ENCODE measurements at places on chromosomes 16 and 17.

GRCh38 chr17:44977065-44977464, 9.0 kb upstream of the C1QL1 start:
- no peak for DNase-seq

DNA sequence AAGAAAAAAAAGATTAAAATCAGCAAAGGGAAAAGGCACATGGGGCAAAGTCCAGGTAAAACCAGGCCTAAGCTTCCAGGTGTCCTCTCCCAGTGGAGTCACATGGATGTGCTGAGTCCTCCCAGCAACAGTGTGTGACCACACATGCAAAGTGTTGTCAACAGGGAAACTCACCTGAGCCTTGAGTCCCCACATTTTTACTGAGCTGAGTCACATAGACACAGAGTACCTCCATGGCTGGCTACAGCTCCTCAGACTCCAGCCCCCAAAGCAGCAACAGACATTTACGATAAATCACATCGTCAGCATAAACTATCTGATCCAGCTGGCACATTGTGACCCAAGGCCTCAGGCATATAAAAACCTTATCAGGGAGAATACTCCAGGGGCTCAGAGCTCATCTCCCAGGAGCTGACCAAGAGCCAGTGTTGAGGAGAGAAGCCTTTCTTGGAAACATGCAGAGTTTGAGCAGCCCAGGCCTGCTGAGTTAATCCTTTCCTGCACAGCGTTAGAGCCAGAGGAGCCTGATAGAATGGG, 20.5 kb downstream of the ERCC4 start:
- DNase-seq = no peak

DNA sequence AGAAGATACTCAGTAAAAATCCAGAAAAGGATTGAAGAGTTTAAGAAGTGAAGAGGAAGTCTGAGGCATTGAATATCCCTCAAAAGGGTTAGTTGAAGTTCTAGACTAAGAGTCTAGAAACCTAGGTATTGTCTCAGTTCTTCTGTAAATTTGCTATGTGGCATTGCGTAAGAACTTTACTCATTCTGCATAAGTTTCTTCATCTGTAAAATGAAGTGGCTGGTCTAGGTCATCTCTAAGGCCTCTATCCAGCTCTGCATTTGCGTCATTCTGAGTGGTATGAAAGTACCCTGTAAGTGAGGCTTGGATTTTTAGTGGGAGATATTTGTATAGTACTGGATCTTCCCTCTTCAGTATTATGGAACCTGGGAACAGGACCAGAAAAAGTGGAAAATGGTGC, 130.2 kb downstream of the MYO1D start:
- DNase-seq = no peak

DNA sequence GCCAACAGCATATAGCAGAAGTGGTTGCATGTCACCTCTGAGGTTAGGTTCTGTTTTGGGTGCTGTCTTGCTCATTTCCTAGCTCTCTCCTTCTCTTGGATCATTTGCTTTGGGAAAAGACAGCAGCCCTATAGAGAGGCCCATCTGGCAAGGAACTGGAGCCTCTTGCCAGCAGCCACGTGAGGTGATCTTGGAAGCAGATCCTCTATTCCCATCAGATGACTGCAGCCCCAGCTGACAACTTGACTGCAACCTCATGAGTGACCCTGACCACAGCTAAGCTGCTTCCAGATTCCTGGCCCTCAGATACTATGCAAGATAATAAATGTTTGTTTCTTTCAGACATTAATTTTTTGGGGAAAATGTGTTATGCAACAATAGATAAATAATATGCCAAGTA, 213.3 kb upstream of the HS3ST4 start:
- no peak for DNase-seq

- DNase-seq = peak; percentile 96
These were observed 9.5 kb upstream of the TMEM101 start for GRCh38 chr17:44024271-44024663.

- no peak for DNase-seq
These were observed 16.5 kb downstream of the YPEL2 start for GRCh38 chr17:59347975-59348391.

DNA sequence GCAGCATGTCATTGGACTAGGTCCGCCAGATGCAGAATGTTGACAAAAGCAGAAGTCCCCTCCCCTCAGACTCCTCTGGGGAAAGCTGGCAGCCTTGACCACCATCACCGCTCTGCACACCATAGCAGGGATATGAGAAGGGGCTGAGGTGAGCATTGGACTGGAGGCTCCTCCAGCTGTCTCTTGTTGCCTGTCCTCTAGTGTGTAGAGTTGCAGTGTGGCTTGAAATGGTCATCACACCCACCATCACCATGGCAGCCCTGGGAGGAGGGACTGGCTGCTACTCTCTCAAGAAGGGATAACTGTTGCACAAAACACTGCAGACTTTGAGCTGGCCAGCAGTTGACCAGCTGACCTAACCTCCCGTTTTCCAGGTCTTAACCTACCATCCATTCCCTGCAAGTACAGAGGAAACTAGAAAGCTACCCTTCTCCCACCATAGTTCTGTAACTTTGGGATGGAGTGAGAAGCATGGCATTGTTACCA, 38.3 kb downstream of the HLF start:
- DNase-seq = no peak

DNA sequence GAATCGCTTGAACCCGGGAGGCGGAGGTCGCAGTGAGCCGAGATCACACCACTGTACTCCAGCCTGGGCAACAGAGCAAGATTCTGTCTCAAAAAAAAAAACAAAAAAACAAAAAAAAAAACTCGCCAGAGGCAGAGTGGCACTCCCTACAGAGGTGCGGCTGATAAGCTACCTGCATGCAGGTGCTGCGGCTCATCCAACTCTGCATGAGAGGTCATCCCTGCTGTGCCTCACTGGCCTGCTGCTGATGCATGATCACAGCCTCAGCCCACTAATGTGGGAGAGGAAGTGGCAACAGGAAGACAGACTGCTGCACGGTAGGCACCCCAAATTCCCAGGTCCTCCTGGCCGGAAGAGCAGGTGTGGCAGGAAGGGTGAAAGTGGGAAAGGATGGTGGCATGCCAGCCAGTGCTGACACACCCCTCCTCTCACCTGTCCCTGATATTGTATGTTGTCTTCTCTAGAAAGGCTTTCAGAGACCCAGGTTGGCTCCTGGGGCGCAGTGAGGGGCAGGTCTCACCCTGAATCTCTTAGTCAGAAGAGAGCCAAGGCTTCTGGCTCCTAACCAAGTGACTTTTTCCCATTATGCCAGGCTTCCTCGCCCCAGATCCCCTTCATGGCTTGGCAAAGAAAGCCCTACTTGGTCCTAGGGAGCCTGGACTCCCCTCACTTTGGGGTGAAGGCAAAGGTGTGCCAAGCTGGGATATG, 11.8 kb downstream of the NXPH3 start:
- no peak for DNase-seq

- DNase-seq = no peak
These were observed 33.4 kb upstream of the TMEM92 start for GRCh38 chr17:50240851-50241250.

DNA sequence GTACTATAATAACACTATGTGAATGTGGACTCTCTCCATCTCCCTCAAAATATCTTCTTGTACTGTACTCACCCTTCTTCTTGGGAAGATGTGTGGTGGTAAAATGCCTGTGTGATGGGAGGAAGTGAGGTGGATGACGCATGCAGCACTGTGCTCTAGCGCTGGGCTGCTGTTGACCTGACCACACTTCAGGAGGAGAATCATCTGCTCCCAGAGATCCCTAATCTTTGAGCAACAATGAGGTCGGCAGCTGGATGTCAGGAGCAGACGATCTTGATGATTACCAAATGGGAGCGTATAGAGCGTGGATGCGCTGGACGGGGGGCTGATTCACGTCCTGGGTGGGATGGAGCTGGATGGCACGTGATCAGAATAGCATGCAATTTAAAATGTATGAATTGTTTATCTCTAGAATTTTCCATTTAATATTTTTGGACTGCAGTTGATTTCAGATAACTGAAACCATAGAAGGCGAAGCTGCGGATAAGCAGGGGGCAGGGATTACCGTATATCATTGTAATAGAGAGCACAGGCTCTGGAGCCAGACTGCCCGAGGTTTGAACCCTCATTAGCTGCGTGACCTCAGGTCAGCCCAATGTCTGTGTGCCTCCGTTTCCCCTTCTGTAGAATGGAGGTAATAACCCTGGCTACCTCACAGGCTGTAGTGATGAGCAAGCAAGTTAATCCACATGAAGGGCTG, 23.7 kb upstream of the CYLD start:
- no peak for DNase-seq

- no peak for DNase-seq
These were observed 17.0 kb downstream of the ENPP7 start for GRCh38 chr17:79747508-79748294.

GRCh38 chr17:62781831-62782251, 26.3 kb downstream of the MARCHF10 start:
- DNase-seq = no peak

DNA sequence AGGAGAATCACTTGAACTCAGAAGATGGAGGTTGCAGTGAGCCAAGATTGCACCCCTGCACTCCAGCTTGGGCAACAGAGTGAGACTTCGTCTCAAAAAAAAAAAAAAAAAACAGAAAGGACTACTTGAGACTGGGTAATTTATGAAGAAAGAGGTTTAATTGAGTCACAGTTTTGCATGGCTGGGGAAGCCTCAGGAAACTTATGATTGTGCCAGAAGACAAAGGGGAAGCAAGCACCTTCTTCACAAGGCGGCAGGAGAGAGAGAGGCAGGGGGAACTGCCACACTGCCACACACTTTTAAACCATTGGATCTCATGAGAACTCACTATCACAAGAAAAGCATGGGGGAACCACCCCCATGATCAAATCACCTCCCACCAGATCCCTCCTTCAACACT, 9.0 kb upstream of the MILR1 start:
- DNase-seq = no peak

- DNase-seq = no peak
These were observed 14.4 kb downstream of the HID1 start for GRCh38 chr17:74957935-74958740.

DNA sequence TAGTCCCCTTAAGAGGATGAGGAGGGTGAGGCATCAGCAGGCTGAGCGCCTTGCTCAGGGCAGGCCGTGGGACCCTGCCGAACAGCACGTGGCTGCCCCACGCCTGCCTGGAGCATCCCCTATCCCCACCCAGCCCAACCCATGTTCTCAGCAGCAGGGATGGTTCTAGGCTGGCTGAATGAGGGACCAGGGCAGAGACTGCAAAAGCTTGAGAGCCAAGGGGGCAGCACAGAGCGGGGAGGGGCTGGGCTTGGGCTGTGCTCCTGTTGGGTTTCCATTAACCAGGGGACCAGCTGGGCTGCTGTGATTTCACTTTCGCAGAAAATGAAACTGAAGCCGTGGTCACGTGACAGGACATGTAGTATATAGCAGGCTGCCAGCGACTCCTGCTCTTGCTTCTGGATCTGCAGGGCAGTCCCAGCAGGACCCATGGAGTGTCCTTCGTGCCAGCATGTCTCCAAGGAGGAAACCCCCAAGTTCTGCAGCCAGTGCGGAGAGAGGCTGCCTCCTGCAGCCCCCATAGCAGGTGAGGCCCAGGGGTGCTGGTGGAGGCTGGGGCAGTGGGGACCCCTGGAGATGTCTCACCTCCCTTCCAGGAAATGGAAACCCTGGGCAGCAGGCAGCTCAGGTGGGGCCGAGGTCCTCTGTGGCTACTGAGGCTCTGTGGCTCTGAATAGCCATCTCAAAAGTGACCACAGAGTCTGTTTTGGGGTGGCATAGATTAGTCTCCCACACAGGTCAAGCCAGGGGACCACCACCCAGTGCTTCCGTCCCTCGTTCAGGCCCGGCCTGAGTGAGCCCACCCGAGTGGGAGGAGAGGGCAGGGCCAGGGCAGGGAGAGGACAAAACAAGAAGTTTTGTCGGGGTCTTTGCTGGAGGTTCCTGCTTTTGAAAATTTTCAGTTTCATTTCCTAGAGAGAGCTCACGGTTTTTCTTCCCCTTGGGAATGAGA, 2.9 kb downstream of the RNF213 start:
- DNase-seq = no peak

DNA sequence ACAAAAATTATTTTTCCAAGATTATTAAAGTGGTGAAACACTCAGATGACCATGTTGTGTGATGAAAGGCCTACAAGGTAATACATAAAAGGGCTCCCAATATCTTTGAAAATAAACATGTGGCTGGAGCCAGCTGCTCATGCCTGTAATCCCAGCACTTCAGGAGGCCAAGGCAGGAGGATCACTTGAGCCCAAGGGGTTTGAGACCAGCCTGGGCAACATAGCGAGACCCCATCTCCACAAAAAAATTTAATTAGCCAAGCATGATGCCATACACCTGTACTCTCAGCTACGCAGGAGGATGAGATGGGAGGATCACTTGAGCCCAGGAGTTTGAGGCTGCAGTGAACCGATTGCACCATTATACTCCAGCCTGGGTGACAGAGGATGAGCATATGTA, 26.8 kb downstream of the SIAH1 start:
- no peak for DNase-seq

DNA sequence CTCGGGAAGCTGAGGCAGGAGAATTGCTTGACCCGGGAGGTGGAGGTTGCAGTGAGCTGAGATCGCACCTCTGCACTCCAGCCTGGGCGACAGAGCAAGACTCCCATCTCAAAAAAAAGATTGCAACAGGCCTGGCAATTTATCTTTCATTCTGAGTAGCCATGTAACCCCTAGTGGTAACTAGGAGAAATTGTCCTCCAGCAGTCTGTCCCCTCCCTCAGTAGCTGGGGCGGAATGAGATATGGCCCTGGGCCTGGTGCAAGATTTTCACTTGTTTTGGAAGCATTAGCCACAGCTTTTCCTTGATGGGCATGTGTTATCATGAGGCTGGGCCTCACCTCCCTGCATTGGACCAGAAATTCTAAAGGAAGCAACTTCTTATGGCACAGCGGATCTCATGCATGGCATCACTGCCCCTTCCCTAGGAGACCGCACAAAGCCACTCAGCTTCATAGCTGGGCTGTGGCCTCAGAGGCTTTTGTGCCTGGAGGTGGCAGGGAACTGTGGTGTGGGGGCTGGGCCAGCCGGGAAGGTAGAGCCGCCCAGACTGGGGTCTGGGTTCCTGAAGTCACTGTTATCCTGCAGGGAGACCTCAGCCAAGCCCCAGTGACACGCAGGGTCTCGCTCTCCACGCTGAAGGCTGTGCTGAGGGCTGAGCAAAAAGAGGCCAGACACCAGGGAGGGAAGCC, 13.4 kb downstream of the NATD1 start:
- no peak for DNase-seq

DNA sequence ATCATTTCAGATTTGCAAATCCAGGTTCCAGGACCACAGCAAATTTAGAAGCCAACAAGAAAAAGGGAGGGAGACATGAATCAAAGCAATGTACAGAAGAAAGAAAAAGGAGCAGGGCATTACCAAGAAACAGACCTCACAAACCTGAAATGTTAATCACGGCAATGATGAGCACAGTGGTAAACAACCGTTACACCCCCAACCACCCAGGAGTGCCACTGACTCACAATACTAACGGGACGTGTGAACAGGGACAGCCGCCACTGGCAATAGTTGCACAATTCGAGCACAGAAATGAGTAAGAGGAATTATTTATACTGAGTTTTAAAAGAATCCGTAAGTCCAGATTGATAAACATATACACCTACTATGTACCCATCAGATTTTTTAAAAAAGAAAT, 13.8 kb downstream of the USP22 start:
- DNase-seq = no peak

- DNase-seq = no peak
These were observed 13.9 kb upstream of the KDM8 start for GRCh38 chr16:27189335-27189972.
